ENCODE measurements at places on chromosomes 7 and 10.

GRCh38 chr7:8531991-8532515 lies 98.6 kb downstream of the NXPH1 start:
- DNase-seq = no peak

- no peak for DNase-seq
Observed at GRCh38 chr7:92731335-92732063, 104.9 kb downstream of the CDK6 start.

GRCh38 chr10:126930883-126931503 lies 25.8 kb downstream of the DOCK1 start:
- no peak for DNase-seq

- no peak for DNase-seq
Observed at GRCh38 chr7:99677648-99678045, 2.1 kb downstream of the CYP3A5 start.

- no peak for DNase-seq
Observed at GRCh38 chr7:29968683-29969395, 20.8 kb downstream of the SCRN1 start.

DNA sequence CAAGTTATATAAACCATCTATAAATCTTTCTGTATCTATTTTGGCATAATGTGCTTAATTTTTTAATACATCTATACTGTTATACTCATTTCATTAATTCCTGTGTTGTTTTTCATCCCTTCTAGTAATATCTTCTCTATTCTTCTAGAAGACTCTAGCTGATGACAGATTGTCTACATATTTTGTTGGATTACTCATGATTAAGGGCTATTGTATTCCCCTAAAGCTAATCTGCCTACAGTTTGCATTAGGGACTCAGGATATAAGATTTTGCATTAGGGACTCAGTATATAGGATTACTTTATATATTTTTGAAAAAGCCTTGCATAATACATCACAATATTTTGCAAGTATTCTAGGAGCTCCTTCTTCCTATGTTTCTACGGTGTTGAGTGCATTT lies 8.3 kb upstream of the SEMA3A start:
- DNase-seq = no peak

Measured in stimulated activated CD8-positive, alpha-beta memory T cell treated with anti-CD3 and anti-CD28 coated beads, Interleukin-4, amount 100 ng/mL, for 4 hours (primary cell).